ENCODE measurements at places on chromosomes 1 and 21.

- DNase-seq, result peak; percentile 4
Measured at GRCh38 chr1:72485801-72486200, 203.5 kb upstream of the NEGR1 start.

- no peak for DNase-seq
Measured at GRCh38 chr21:26849428-26850115, 4.4 kb upstream of the ADAMTS1 start.

GRCh38 chr1:14944471-14944985 is 209.0 kb upstream of the TMEM51 start:
- no peak for DNase-seq

GRCh38 chr1:95340061-95340460 is 106.1 kb downstream of the RWDD3 start:
- DNase-seq, result no peak

Data from AG09319 (cell line).